ENCODE measurements at places on chromosomes 13 and 19.

- no peak for DNase-seq
Observed at GRCh38 chr19:44876930-44877535, 14.0 kb upstream of the TOMM40 start.

GRCh38 chr13:36543671-36544070, 111.4 kb downstream of the CCNA1 start:
- no peak for DNase-seq

DNA sequence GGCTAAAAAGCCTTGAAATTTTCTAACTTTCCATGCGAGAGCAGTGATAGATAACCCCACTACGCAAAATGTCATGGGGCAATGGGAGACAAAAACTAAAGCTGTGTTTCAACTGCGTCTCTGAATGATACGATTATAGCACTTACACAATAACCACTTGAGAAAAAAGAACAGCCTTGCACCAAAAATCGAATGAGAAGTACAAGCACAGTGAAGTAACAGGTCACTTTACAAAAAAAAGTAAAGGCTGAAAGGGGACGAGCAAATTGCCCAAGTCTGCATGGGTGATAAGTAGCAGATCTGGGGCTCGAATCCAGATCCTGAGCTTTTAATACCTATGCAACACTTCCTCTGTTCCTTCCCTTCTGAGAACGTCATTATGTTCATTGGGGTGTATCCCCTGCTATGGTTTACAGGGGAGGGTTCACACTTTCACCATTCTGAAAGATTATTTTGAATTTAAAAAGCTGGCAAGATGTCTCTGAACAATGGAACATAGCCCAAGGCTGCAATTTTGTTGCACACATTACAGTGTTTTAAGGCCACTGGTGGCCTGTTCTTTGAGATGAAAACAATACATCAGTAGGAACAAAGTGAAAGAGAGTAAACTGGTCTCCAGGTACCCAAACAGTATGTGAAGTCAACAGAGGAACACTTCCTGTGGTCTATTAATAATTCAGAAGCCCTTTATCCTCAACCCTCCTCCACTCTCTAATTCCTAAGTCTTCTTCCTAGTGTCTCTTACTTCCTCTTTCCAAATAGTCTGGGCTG, 3.2 kb downstream of the CPB2 start:
- no peak for DNase-seq

- DNase-seq: no peak
Observed at GRCh38 chr19:55068950-55069864, 6.3 kb upstream of the RDH13 start.

DNA sequence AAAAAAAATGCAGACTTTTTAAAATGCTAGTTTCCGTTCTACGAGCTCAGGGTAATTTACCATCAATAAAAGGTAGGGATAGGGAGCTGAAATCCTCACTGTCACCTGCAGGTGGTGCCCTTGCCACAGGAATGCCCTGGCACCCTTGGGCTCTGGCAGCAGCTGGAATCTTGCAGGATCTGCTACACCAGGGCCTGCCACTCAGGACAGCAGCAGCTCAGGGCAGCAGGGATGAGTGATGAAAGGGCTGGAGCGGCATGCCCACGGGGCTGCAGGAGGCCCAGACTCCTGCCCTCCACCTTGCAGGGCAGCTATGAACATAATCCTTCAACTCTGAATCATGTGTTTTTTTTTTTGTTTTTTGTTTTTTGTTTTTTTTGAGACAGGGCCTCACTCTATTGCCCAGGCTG, 54.0 kb downstream of the GNG7 start:
- peak; percentile 79 for DNase-seq

GRCh38 chr13:27924529-27925141, 4.8 kb downstream of the PDX1 start:
- DNase-seq: no peak

DNA sequence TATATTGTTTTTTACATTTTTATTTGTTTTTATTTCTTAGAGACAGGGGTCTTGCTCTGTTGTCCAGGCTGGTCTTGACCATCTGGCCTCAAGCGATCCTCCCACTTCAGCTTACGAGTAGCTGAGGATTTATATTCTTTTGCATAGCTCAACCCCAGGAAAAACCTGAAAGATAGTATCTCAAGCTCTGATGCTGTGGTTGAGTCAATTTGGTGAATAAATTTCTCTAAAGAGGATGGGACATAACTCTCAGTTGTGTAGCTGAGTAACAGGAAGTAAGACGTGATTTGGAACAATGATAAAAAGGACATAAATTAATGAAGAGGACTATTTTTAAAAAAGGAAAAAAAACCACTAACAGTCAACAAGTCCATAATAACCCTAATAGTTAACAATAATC, 79.8 kb upstream of the TNFSF11 start:
- DNase-seq: no peak

DNA sequence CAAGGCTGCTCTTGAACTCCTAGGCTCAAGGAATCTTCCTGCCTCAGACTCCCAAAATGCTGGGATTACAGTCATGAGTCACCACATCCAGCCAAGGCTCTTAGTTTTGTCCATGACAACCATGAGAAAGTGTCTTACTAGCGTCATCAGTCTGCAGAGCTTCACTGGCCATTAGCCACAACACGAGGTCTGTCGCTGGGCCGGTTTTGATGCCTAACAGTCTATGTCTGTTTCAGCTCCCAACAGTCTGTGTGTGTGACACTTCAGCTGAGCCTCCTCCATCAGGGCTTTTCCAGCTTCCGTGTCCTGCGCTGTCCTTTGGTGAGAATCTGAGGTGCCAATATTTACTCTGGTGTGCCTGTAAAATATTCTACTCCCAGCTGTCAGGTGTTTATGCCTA, 47.6 kb downstream of the CEP89 start:
- no peak for DNase-seq

- DNase-seq: no peak
Observed at GRCh38 chr13:106989876-106990275, 421.9 kb upstream of the ARGLU1 start.

DNA sequence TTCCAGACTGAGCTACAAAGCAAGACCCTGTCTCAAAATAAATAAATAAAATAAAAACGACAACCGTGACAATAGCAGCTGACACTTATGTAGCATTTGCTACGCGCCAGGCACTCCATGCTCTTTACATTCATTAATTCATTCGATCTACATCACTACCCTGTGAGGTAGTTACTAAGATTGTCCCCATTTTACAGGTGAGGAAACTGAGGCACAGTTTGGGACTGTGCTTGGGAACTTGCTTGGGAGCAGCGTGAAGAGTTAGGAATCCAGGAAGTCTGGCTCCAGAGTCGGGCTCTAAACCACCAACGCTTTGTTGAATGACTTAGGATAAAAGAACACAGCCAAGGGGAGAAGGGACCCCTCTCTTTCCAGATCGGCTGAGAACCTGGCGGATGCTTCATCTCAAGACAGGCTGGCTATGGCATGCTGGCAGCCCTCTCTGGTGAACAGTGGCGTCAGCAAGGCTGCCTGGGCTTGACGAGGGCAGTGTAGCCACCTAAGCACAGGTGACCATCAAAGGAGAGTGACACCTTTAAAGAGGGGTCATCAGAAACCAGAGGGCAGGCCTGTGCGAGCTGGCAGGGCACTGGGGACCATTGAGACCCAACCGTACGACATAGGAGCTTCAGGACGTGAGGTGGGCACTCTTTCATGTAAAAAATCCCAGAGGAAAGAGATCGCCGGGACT, 591 bp downstream of the DOHH start:
- no peak for DNase-seq

DNA sequence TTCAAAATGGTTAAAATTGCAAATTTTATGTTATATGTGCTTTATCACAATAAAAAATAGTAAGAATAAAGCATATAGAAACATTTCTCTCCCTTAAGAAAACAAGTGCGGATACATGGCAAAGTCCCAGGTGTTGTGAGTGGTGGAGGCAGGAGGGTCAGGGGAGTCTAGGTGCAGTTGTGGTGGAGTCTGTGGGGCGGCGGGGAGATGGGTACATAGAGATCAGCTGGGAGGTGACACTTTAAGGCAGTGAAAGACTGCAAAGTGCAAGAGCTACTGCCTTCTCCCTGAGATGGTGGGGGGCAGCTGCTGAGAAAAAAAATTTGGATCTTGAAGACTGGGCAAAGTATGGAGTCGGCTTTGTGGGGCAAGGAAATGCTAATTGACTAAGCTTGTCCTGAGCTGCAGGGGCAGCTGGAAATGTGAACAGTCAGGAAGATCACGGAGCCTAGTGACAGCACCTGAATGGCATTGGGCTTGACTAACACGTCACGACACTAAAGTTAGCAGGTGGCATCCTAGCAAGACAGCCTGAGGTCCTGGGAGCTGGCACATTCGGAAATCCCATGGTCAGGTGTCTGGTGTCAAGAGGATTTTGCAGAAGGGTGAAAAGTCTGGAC, 72.9 kb upstream of the IRS2 start:
- no peak for DNase-seq
